ENCODE measurements at places on chromosomes 12 and 14.

DNA sequence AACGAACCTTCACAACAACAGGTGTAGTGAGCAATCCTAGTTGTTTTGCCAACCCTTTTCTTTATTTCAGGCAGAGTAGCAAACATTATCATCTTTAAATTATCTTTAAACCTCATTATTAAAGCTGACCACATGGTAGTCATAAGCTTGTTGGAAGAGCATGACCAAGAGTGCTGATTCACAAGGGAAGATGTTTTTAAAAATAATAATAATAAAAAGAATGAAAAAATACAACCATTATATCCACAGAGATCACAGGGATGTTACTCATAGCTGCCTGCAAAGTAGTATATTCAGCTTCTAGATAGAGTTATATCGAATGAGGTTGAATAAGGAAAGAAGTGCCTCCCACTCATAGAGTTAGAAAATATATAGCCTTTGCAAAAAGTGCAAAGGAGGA is 101.0 kb upstream of the FLRT2 start:
- H3K36me3 ChIP-seq: no peaks in the 10 kb centered on the region
- H3K27me3 ChIP-seq: no peaks in the 10 kb centered on the region
- no peak overlapping the region for H3K4me3 ChIP-seq
- DNase-seq: no peak

DNA sequence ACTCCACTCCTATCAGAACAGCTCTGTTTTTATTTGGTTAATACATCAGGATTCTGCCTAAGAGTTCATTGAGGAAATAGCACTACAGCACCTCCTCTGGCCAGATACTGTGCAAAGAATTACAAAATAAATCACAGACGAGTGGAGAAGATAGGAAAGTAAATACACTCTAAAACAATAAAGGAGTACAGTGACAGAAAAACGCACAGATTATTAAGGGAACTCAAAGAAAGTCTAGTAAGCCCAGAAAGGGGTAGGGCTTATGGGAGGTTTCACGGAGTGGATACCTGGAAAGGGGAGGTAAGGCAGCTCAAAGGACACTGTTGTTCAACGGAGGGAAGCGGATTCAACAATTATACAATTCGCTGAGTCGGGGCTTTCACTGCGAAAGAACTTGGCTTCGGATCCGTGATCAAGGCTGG is 5.5 kb downstream of the OR10AD1 start:
- peak; percentile 39 for DNase-seq
- peaks cover 28% of the 10 kb centered on the region for H3K36me3 ChIP-seq
- H3K4me3 ChIP-seq: peak overlapping the region; percentile 85

DNA sequence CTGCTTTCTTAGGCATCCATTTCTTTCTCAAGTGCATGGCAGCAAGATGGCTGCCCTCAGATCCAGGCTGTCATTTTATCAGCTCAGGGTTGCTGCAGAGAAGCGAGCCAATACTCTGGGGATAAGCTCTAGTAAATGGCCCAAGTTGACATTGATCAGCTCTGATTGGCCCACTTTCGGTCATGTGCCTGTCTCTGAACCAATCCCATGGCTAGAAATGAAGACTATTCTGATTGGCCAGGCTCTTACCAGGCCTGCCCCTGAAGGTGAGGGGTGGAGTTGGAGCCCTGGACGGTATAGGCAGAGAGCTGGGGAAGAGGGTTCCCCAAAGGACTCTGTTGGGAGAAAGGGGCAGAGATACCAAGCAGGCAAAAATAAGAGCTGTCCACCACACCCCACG is 41.4 kb downstream of the MYO1H start:
- H3K4me1 ChIP-seq: peaks cover 2% of the 10 kb centered on the region
- H3K4me3 ChIP-seq: no peak overlapping the region
- no peak for DNase-seq
- H3K36me3 ChIP-seq: no peaks in the 10 kb centered on the region

GRCh38 chr14:78970677-78971076 is 800.5 kb downstream of the NRXN3 start:
- no peak overlapping the region for H3K27ac ChIP-seq
- peaks cover 10% of the 10 kb centered on the region for H3K27me3 ChIP-seq
- H3K4me3 ChIP-seq: no peak overlapping the region
- H3K4me1 ChIP-seq: no peaks in the 10 kb centered on the region
- DNase-seq: no peak
- H3K36me3 ChIP-seq: no peaks in the 10 kb centered on the region

DNA sequence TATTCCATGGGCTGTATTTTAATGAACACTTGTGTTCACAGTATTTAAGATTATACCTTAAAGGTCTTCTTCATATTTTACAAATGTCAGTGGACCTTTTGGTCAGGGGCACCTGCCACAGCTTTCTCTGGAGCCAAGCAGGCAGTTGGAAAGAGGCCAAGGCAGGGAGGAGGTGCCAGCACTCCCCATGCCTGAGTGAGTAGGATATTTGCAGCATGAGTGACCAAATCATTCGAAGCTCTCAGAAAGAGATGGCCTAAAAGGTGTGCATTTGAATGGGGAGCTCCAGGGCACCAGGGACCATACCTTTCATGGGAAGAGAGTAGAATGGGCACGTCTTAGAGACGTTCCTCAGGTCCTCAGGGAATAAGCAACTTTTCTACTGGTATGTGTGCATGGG is 121.6 kb downstream of the GPR135 start:
- H3K36me3 ChIP-seq: peaks cover 4% of the 10 kb centered on the region
- no peak overlapping the region for H3K27ac ChIP-seq
- no peaks in the 10 kb centered on the region for H3K27me3 ChIP-seq
- H3K4me3 ChIP-seq: no peak overlapping the region

DNA sequence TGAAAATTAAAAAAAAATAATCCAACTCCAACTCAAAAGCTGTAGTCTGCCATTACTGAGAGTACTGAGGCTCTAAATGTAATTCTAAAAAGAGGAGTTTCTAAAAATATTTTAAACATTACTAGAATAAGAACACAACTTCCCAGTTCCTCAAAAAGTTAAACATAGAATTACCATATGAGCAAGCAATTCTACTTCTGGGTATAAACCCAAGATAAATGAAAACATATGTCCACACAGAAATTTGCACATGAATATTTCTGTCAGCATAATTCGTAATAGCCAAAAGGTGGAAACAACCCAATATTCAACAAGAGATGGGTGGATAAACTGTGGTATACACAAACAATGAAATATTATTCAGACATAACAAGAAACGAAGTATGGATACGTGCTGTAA is 15.0 kb upstream of the NR2C1 start:
- H3K4me3 ChIP-seq: no peak overlapping the region
- H3K27ac ChIP-seq: no peak overlapping the region
- H3K4me1 ChIP-seq: peaks cover 2% of the 10 kb centered on the region
- DNase-seq: no peak

- no peak for DNase-seq
- H3K27ac ChIP-seq: peak overlapping the region; percentile 67
- peaks cover 44% of the 10 kb centered on the region for H3K36me3 ChIP-seq
- H3K4me3 ChIP-seq: no peak overlapping the region
- H3K4me1 ChIP-seq: peaks cover 56% of the 10 kb centered on the region
Measured at GRCh38 chr12:19485240-19485639, 45.9 kb downstream of the AEBP2 start.

DNA sequence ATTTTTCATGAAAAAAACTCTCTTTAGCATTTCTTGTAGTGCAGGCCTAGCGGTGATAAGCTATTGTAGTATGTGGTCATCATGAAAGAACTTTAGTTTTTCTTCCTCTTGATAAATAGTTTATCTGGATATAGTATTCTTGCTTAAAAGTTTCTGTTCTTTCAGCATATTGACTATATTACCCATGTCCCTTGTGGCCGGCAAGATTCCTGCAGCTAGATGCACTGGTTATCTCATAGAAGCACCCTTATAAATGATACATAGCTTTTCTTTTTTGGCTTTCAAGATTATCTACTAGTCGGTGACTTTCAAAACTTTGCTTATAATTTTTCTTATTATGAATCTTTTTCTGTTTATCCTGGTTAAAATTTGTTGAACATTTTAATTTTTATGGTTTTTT is 234.8 kb downstream of the ALG10 start:
- no peaks in the 10 kb centered on the region for H3K27me3 ChIP-seq
- no peaks in the 10 kb centered on the region for H3K4me1 ChIP-seq
- no peak overlapping the region for H3K4me3 ChIP-seq
- no peak for DNase-seq

DNA sequence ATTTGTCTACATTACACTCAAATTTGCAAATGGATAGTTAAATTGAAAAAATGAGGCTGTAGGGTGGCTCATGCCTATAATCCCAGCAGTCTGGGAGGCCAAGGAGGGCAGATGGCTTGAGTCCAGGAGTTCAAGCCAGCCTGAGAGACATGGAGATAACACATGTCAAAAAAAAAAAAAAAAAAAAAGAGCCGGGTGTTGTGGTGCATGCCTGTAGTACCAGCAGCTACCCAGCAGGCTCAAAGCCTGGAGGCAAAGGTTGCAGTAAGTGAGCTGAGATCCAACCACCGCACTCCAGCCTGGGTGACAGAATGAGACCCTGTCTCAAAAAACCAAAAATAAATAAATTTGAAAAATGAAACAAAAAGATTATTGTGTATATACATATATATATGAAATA is 119.9 kb upstream of the MGAT4C start:
- H3K4me1 ChIP-seq: no peaks in the 10 kb centered on the region
- H3K36me3 ChIP-seq: no peaks in the 10 kb centered on the region
- no peak for DNase-seq
- H3K27me3 ChIP-seq: no peaks in the 10 kb centered on the region
- H3K4me3 ChIP-seq: no peak overlapping the region

DNA sequence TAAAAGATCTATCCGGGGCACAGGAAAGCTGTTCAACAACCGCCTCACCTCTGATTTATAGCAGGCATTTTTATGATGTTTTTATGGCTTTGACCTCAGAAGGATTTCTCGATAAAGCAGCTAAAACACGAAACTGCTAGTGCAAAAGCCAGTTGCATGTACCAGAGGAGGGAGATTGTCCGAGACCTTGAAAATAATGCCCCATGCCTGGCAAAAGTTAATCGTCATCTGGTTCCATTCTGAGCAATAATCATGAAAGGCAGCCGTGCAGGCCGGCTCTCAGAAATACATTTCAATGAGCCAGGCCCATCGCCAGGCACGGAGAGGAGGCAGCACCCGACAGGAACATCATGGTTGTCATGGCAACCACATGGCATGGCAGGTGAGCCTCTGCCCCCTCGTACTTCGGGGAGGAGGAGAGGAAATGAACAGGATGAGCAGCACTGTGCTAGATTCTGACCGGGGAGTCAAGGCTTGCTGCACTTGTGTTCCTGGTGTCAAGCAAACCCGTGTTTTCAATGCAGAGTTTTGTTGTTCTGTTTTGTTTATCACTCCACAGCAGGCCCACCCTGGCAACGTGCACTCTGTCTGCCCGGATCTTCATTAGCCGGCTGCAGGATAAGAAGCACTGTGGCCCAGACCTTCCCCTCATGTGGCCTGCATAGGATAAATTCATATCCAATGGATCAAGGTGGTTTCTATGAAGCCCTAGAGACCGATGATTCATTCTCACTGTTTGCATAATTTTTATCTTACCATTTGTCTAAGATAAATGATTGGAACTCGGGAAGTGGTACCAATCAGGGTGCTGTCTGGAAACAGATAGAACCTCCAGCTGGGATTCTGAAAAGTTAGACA is 160.2 kb downstream of the RIMBP2 start:
- no peak for DNase-seq
- H3K36me3 ChIP-seq: no peaks in the 10 kb centered on the region
- H3K27ac ChIP-seq: no peak overlapping the region
- H3K4me1 ChIP-seq: no peaks in the 10 kb centered on the region
- peaks cover 15% of the 10 kb centered on the region for H3K27me3 ChIP-seq
- no peak overlapping the region for H3K4me3 ChIP-seq

- no peak overlapping the region for H3K27ac ChIP-seq
- no peaks in the 10 kb centered on the region for H3K36me3 ChIP-seq
- no peak overlapping the region for H3K4me3 ChIP-seq
- H3K27me3 ChIP-seq: no peaks in the 10 kb centered on the region
- no peak for DNase-seq
Measured at GRCh38 chr14:89851106-89851505, 103.4 kb downstream of the EFCAB11 start.

- peak overlapping the region; percentile 99 for H3K27ac ChIP-seq
- H3K27me3 ChIP-seq: no peaks in the 10 kb centered on the region
- peaks cover 84% of the 10 kb centered on the region for H3K4me1 ChIP-seq
- peak overlapping the region; percentile 60 for H3K4me3 ChIP-seq
Measured at GRCh38 chr12:46209914-46210872, 58.6 kb downstream of the SLC38A1 start.

Data from activated naive CD4-positive, alpha-beta T cell treated with anti-CD3 and anti-CD28 coated beads for 36 hours (primary cell).